ENCODE measurements at places on chromosomes 2 and 18. TPM values are rescaled to one million over a fixed set of nuclear protein-coding genes. Genes with fewer than 3 reads are reported as not detected.

G6PC2 gene
- total RNA-seq, result under 0.01 TPM

ATAD2B gene
- total RNA-seq, result 11.8 TPM

ABCG8 gene
- total RNA-seq, result under 0.01 TPM

DNA sequence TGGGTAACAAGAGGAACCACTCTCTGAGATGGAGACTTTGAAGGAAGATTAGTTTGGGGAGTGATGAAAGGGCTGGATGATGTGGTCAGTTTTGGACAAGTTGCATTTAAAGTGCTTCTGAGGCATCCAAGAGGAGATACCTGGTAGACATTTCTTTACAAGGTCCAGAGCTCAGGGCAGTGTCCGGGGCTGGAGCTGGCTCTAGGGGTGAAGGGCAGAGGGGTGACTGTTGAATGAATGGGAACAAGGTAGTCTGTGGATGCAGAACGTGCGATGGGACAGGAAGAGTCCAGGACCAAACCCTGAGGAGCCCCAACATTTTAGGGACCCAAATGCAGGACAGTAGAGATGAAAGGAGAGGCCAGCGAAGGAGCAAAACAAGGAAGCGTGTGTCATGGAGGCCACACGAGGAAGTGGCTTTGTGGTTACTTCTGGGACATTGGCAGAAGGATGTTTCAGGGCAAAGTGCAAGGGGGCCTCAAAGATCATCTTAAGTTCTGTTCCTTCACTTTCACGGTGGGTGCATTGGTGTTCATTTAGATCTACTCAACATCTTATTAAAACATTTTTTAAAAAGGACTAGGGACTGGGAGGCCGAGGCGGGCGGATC, 13.6 kb upstream of the GPR35 start:
- DNase-seq, result peak; percentile 65

- DNase-seq, result no peak
Observed at GRCh38 chr2:29657674-29658073, 263.7 kb downstream of the ALK start.

DNA sequence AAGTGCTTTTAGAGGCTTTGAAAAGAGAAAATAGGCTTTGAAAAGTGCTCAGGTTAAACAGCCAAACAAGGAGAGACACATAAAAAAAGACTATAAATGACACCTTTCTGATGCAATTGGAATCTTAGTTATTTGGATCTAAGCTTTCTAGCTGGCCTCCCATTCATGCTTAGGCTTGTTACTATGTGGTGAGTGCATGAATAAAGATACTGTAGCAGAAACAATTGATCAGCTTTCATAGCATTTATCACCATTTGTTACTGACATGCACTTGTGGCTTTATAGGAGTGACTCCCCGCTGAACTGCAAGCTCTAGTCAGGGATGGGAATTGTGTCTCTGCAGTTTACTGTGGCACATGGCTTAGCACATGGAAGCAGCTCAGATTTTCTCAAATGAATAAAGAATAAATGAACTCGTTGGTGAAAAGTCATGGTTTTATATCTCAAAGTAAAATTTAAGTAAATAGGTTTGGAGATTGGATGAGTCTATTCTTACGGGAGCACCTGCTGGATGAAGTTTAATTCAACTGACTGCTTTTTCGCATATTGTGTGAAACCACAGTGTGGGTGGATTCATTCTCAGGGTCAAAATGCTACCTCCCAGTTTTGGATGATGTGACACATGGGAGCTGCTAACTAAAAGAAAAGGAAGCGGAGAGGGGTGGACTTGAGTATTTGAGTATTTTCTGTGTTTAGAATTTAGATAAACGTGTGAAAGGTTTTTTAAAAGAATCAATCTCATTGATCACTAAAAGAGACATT, 91.1 kb upstream of the NOL4 start:
- no peak for DNase-seq

- DNase-seq, result no peak
Observed at GRCh38 chr2:218429911-218430692, 11.2 kb downstream of the VIL1 start.

DNA sequence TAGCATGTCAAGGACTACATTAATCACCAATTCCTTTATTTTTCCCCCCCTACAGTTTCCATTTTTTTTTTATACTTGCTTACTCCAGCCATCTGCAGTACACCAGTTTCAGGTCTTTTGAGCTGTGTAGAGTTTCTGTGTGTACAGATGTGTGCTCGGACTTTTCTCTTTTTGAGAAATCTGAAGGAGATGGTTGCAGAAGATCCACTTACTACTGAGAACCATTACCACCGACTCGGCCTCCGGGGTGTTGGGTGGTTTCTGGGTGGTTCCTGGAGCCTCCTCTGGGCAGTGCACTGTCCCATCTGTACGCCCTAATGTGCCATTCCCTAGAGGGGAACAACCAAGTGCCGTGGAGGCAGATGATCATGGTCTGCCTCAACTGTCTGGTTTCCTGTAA, 15.4 kb upstream of the LYPD6B start:
- DNase-seq, result no peak

GRCh38 chr2:44233450-44234128, 41.7 kb upstream of the SLC3A1 start:
- no peak for DNase-seq

- DNase-seq, result no peak
Observed at GRCh38 chr2:213980883-213981282, 430.0 kb upstream of the VWC2L start.

DNA sequence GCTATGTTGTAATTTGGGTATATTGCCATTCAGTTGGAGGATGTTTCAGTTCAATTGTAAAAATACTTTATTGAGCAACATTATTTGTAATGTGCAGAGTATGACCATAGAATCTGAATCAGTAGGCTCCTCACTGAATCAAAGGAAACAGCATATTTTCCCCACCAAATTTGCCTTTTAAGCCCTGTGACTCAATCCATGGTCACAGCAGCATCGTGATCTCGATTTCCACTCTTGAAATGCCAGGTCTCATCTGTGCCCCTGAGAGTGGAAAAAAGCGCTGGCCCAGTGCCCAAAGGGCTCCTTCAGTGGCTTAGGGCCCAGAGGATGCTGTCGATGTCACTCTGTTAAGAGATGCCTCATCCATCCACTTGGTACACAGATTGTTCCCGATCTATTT, 57.5 kb downstream of the FHOD3 start:
- DNase-seq, result no peak

DNA sequence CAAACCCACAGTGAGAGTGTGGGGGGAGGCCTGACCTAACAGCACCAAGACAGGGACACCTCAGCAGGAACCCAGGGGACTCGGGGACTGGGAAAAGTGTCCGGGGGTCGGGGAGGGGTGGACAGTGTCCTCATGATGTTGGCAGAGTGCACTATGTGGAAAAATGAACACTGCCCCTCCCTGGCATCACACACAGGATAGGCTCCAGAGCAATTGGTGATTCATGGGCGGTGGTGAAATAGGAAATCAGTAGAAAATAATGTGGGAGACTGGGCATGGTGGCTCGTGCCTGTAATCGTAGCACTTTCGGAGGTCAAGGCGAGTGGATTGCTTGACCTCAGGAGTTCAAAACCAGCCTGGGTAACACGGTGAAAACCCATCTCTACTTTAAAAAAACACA, 3.6 kb upstream of the ANO7 start:
- no peak for DNase-seq

DNA sequence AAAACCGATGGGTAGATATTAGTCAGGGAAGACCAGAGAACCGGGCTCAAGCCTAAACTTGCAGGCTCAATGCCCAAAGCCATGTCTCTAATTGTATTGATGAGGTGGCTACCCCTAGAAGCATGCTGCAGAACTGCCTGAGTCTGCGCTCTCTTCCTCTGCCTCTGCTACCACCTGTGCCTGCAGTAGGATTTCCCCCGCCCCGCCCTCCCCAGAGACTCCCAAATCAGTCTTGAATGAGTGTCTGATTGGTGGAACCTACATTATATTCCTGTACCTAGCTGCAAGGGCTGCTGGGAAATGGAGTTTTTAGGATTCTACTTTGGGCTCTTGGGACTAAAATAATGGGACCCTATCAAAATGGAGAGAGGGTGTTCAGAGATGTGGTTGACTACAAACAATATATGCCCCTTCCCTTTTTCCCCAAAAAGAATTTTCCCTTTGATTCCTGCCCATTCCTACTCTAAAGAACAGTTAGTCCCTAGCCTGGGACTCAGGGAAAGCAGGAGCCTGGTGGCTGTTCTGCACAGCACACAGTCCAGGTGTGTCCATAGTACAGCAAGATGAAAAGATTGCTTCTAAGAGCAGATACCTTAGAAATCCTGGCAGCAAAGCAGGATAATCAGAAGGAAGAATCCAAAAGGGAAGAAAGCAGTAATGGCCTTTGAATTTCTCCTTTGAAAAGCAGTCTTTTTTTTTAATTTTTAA, 12.5 kb downstream of the GRP start:
- DNase-seq, result no peak

DNA sequence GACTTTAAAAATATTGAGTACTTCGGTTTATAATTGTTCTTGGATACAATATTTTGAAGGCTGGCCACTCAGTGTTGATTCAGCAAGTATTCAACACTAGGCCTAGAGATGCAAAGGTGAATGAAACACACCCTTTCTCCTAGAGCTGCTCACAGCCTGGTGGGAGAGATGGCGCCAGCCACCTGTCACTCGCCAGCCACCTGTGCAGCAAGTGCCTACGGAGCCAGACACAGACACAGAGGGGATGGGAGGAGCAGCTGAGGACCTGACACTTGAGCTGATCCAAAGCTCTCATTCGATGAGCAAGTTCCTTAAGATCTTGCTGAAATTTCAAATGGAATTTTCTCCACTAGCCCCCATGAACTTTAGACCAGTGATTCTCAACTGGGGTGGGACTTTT, 151.1 kb upstream of the RIOK3 start:
- no peak for DNase-seq

DNA sequence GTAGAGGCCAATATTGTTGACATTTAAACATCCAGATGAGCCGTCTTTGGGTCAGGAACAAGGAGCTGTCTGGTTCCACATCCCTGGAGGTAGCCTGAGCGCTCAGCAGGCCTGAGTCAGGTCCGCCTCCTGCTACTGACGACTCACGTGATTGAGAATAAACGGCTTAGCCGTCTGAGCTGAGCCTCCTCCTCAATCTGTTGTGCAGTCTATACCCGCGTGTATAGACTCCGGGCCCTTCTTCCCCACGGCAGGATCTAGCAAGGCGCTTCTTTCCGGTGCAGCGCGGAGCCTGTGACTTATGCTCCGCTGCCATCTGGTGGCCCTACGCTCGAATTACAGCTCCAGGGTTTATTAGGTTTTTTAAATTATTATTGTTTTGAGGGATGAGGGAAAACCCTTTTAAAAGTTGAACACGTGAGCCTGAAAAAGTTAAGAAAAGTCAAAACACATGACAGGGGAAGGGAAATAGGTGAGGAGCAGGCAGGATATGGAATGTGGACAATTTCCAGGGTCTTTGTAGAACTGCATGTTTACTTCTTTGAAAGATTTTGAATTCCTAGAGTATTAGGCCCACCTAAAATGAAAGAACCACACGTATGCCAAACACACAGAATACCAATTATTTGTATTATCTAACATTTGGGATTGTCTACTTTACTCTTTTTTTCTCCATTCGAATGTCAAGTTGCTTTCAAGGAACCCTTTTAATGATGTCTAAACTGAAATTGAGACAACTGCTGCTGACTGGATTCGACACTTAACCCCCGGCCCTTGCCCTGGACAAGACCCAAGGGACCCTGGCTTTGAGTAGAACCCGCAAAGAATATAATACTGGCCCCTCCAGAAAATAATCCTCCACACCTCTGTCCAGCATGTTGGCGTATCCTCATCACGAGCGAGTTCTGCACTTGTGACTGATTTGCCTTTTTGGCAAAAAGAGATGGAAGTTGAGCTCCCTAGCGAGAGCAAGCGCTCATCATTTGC, 112.4 kb upstream of the ZNF236 start:
- DNase-seq, result peak; percentile 50

DNA sequence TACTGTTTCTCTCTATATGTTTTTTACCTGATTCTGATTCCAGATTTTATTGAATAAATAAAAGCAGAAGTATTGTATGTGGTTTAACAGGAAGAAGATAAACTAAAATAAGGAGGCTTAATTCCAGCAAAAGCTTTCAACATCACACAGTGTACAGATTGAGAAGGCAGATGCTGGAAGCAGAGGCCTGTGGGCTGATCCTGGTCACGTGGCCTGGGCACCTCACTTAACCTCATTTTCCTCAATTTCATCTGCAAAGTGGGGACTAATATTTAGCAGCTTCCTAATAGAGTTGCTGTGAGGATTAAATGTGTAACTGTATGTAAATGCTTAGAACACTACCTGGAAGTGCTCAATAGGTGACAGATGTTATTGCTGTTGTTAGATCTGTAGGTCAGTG, 58.0 kb downstream of the CDCA7 start:
- no peak for DNase-seq

- peak; percentile 36 for DNase-seq
Observed at GRCh38 chr18:55781481-55781957, 193.5 kb upstream of the TCF4 start.

Measured in hematopoietic multipotent progenitor cell (in vitro differentiated cells).